Memory B cell (primary cell): ENCODE measurements at places on chromosomes 7 and 10.

- no peak for DNase-seq
Measured at GRCh38 chr7:147415991-147416390, 1174.6 kb upstream of the C7orf33 start.

- DNase-seq = peak; percentile 16
Measured at GRCh38 chr7:43764039-43764761, 5.7 kb downstream of the BLVRA start.

- DNase-seq = no peak
Measured at GRCh38 chr7:75611557-75612178, 119.5 kb downstream of the SPDYE5 start.

GRCh38 chr7:143286522-143286890 lies 1.6 kb upstream of the CASP2 start:
- no peak for DNase-seq

DNA sequence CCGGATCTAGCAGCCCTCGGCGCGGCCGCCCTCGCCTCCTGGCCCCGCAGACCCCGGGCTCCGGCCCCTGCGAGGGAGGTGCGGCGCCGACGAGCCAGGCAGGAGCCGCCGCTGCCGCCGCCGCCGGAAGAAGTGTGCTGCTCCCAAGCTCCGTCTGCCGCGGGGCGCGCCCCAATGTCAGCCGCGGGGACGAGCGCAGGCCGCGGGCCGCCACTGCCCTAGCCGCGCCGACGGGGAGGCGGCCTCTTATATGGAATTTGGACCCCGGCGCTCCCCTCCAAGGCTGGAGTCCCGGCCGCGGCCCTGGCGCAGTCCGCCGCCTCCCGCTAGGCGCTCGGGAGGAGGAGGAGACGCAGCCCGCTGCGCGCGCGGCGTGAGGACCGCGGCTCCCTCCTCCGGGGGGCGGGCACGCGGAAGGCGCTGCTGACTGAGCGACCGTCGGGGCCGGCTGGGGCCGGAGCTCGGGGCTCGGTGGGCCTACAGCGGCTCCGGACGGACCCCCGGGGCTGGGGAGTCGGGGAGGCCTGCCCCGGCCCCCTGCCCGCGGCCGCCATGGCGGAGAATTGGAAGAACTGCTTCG lies at the start of gene TRIM8:
Gene TRIM8, plus strand, starts transcription at position 414 of the 580 bp plus-strand sequence. Its CDS starts 139 bp downstream, at position 553.
- DNase-seq = peak; percentile 41

GRCh38 chr7:21543528-21544302 lies 876 bp downstream of the DNAH11 start:
- no peak for DNase-seq
